GM04503 (cell line): ENCODE measurements at places on chromosomes 13 and 19.

- DNase-seq: no peak
These were observed 291.6 kb upstream of the ARGLU1 start for GRCh38 chr13:106859533-106859904.

DNA sequence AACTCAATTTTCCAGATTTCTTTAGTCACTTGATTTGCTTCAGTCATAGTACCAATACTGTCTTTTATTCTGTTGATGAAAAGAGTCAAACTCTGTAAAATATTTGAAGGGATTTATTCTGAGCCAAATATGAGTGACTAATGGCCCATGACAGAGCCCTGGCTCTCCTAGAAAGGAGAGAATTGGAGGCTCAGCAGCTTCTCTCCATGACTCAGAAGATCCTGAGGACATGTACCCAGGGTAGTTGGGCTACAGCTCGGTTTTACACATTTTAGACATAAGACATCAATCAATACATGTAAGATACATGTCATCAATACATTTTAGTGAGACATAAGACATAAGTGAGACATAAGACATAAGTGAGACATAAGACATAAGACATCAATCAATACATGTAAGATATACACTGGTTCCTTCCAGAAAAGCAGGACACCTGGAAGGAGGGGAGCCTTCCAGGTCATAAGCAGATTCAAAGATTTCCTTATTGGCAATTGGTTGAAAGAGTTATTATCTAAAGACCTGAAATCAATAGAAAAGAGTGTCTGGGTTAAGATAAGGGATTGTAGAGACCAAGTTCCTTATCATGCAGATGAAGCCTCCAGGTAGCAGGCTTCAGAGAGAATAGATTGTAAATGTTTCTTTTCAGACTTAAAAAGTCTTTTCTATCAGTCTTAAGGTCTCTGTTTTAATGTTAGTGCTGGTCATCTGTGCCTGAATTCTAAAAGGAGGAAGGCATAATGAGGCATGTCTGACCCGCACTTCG, 179.8 kb upstream of the RFC3 start:
- peak; percentile 36 for DNase-seq

- no peak for DNase-seq
These were observed 85.2 kb downstream of the NDFIP2 start for GRCh38 chr13:79566118-79566517.

- DNase-seq: no peak
These were observed 13.5 kb downstream of the IL12RB1 start for GRCh38 chr19:18073197-18073596.
